ENCODE measurements at places on chromosomes 12 and 14.

DNA sequence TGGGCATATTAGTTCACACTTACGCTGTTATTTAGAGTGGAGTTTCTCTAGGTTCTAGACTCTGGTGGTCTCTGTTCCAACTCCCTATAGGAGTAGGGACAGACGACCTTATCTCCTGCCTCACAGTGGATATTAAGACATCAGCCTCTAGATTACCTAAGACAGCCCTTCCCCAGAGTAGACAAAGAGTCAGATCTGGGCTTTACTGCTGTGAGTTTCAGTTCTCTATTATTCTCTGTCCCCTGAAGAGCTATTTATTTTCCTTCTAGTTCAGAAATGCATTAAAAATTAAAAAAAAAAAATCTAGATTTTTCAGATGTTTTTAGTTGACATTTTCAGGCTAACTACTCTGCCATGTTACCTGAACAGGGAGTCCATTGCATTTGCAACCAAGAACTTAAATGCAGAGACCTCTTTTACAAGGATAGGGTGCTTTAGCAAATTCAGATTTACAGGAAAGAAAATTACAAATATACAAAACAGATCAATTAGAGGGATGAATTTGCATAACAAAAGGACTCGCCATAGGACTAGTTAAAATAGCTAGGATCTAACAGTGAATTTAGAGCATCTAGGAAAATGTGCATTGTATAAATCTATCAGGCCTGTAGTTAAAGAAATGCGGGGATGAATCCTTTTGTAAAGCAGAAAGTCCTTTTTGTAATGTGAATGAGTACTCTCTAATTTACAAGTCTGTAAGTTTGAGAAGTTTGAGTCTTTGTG, 381.4 kb downstream of the APAF1 start:
- no peak for DNase-seq

DNA sequence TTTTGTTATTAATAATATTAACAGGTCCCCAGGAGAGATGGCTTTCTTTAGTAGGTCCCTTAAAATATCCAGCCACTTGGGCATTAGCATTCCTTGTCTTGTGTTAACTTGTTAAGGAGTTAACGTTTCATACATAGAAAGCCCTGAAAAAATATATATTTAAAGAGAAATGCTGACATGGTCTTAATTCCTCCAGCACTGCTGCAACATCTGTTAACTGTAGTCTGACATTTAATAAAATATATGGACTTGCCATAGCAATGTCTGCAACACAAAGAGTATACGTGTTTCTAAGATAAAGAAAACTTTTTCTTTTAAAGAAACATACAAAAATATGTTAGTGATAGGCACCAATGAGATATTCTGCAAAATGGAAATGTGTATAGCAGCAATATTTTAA, 10.0 kb downstream of the SLC38A4 start:
- DNase-seq, result no peak

DNA sequence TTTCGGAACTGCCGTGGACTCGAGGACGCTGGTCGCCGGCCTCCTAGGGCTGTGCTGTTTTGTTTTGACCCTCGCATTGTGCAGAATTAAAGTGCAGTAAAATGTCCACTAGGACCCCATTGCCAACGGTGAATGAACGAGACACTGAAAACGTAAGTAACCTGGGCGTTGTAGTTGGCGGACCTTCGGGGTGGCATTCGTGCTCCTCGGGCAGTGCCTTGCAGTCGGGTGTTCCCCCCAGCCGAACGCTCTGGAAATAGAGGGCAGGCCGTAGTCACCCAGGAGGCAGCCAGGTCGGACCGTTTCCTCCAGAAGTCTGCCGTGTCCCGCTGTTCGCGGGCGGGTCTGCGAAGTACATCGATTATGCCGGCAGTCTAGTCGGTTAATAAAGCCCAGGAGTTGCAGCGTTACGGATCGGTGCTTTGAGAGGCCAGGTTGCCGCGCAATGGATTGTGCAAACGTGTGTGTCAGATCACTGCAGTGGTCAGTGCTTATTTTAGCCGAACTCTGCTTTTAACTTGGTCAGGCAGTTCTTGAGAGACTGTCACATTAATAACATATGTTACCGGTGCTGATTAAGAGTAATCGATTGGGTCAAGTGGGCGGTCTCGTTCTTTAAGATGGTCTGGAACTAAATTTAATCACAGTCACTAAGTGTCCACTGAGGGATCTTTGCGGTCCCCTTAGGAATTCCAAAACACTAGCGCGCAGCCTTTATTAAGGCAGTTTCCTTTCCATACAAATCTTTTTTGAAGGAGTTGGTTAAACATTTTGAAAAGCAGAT, 906 bp downstream of the MARK3 start:
- DNase-seq, result no peak

DNA sequence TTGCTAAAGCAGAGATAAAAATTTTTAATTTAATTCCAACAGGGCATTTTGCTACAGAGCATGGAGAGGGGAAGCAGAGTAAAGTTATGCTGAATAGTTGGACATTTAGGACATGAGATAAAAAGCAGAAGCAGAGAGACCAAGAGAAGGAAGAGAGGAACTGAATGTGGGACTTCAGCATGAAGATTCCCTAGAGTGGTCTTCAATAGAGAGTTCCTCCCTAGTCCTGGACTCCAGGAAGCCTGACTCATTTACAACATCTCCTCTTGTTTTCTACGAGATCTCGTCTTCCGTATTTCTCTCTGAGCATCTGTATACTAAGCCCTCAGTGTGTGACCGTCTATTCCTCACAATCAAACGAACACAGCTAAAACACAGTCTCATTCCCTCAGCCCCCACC, 35.2 kb upstream of the IFT81 start:
- DNase-seq, result no peak
